MCF 10A (cell line): ENCODE measurements at places on chromosomes 7 and 10. TPM values are rescaled to one million over a fixed set of nuclear protein-coding genes. Genes with fewer than 3 reads are reported as not detected.

Gene GTF2IRD1
- 77.6 and 83.1 TPM in 2 replicates for total RNA-seq

- peak overlapping the region; percentile 98 for H3K4me3 ChIP-seq
- no peaks in the 10 kb centered on the region for H3K27me3 ChIP-seq
- peak overlapping the region; percentile 99 for H3K27ac ChIP-seq
- H3K4me1 ChIP-seq, result peaks cover 51% of the 10 kb centered on the region
- peak; percentile 46 for DNase-seq
Measured at GRCh38 chr7:123748171-123748733, 551 bp downstream of the WASL start.

- peaks cover 11% of the 10 kb centered on the region for H3K4me1 ChIP-seq
- peak; percentile 94 for DNase-seq
Measured at GRCh38 chr7:77409739-77410547, 6.2 kb downstream of the GSAP start.

- H3K27ac ChIP-seq, result no peak overlapping the region
- no peak for DNase-seq
Measured at GRCh38 chr10:71372882-71373495, 23.7 kb upstream of the CDH23 start.

DNA sequence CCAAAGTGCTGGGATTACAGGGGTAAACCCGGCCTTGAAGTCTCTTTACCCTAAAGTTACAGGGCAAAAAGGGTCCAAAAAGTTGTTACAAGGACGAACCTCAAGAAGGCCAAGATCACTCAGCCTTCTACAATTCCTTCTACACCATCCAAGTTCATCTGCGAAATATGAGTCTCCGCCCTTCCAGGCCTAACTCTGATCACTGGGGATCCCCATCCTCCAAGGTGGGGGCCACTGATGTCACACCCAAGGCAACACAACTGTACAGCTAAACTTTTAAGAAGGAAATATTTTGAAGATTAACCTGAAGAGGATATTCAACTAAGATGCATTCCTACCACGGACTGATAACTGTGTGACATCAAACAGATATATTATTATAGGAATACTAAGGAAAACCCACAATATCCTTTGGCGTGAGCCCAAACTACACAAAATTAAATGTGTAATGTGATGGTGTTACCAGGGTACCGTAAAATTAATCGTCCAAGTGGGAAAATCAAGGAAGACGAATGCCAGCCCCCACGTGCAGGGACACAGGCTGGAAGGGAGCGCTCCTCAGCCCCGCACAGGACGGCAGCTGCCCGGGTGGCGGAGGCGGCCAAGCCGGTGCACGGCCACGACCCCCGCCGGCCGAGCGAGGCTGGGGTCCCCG lies 1.0 kb downstream of the PAXIP1 start:
- DNase-seq, result peak; percentile 8
- H3K27ac ChIP-seq, result no peak overlapping the region
- H3K36me3 ChIP-seq, result peaks cover 21% of the 10 kb centered on the region
- no peaks in the 10 kb centered on the region for H3K27me3 ChIP-seq
- no peak overlapping the region for H3K4me3 ChIP-seq
- no peaks in the 10 kb centered on the region for H3K4me1 ChIP-seq

Gene EBF3
- not detected in 2 replicates for total RNA-seq

Gene PDE1C
- total RNA-seq, result 0.14 and 0.27 TPM in 2 replicates

DNA sequence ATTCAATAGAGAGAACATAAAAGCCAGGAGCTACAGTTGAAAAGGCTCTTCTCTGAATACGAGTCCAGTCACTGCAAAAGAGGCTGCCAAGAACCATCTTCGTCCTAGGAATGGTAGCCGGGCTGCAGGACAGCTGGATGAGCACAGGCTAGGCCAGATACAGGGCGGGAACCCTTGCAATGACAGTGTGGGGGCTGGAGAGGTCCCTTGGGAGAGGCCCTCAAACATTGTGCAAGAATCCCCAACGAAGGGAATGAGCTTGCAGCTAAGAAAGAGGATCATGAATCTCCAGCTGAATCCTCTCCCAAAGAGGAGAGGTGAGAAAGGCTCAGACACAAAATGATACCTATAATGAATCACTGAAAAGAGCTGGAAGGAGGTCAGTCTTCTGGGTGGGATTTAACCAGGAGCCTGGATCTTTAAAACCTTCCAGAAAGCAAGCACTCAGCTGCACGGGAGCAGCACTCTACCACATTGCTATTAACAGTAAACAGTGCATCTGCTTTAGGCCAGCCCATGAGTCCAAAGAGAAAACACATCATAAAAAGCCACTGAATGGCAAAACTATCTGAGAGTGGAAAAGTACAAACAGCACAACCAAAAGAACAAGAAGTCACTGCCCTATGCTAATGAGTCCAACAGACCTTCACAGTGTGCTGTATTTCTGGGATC lies 287.9 kb downstream of the TNS3 start:
- H3K4me1 ChIP-seq, result peaks cover 41% of the 10 kb centered on the region
- H3K4me3 ChIP-seq, result no peak overlapping the region
- no peak overlapping the region for H3K27ac ChIP-seq
- no peaks in the 10 kb centered on the region for H3K27me3 ChIP-seq
- peaks cover 33% of the 10 kb centered on the region for H3K36me3 ChIP-seq

DNA sequence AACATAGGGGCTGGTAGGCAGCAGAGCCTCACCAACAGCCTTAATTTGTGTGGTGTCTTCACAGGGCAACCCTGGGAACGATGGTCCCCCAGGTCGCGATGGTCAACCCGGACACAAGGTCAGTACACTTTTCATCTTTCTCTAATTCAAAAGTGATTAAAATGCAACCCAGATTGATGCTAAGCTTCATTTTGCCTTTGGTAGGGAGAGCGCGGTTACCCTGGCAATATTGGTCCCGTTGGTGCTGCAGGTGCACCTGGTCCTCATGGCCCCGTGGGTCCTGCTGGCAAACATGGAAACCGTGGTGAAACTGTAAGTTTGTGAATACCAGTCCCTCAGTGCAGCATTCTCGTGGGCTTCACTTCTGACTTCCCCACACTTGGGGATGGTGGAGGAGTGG lies 30.9 kb downstream of the COL1A2 start:
- peaks cover 8% of the 10 kb centered on the region for H3K4me1 ChIP-seq
- H3K36me3 ChIP-seq, result no peaks in the 10 kb centered on the region
- no peak overlapping the region for H3K4me3 ChIP-seq
- H3K27me3 ChIP-seq, result no peaks in the 10 kb centered on the region
- DNase-seq, result no peak

- peak; percentile 69 for DNase-seq
- peak within 1 kb of the TSS; percentile 62 for H3K4me3 ChIP-seq
- no peaks in the 10 kb centered on the region for H3K36me3 ChIP-seq
- no peaks in the 10 kb centered on the region for H3K27me3 ChIP-seq
Measured at GRCh38 chr10:89207181-89207800, at the start of gene CH25H. Gene CH25H, minus strand, starts transcription at chr10:89207317. Its CDS starts 25 bp downstream, at chr10:89207292.

DNA sequence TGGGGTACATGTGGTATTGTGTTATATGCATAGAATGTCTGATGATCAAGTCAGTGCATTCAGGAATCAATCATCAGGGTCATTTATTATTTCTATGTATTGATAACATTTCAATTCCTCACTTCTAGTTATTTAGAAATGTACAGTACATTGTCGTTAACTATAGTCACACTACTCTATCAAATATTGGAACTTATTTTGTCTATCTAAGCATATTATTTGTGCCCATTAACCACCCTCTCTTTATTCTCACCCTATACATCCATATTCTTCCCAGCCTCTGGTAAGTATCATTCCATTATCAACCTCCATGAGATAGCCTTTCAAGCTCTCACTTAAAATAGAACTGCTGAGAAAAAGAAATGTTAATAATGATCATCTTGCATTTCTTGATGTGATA lies 596.5 kb upstream of the POT1 start:
- no peaks in the 10 kb centered on the region for H3K27me3 ChIP-seq
- no peaks in the 10 kb centered on the region for H3K4me1 ChIP-seq
- DNase-seq, result no peak

Gene TCAF2
- total RNA-seq, result 0.49 and 0.70 TPM in 2 replicates

DNA sequence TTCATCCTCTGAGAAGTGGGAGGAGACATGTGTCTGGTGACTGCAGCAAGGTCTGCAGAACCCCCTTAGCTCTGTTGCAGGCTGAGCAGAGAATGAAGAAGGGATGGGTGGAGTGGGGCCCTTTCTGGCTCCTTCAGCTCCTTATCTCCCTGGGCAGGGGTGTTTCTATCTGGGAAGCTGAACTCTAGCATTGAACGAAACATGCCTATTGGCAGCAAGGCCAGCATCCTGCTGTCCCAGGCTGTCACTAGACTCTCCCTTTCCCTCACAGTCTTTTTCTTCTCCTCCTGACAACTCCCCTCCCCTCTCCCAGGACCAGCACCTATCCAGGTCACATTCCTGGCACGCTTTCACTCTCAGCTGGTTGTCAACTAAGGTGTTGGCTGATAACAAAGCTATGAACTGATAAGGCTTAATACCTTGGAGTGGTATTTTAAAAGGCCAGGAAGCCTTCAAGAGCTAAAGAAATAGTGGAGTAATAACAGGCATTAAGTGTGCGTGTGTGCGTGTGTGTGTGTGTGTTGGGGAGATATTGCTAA lies 128.8 kb upstream of the FZD8 start:
- no peaks in the 10 kb centered on the region for H3K36me3 ChIP-seq
- no peaks in the 10 kb centered on the region for H3K27me3 ChIP-seq
- no peaks in the 10 kb centered on the region for H3K4me1 ChIP-seq
- H3K4me3 ChIP-seq, result no peak overlapping the region

DNA sequence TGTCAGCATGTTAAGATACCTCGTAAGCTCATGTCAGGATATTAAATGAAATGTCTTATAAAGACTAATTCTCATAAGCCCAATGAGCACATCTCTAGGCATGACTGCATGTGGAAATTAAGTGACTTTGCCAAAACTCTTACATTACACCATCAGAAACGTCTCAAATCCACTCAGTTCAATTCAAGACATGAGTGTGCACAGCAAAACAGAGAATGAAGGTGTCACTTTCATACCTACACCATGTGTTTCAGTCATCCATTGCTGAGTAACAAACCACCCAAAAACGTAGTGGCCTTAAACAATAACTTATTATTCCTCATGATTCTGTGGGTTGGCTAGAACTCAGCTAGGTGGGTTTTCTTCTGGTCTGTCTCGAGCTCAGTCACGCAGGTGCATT lies 99.8 kb downstream of the ATE1 start:
- no peak overlapping the region for H3K4me3 ChIP-seq
- H3K4me1 ChIP-seq, result no peaks in the 10 kb centered on the region
- H3K36me3 ChIP-seq, result peaks cover 12% of the 10 kb centered on the region
- no peak for DNase-seq
- H3K27me3 ChIP-seq, result no peaks in the 10 kb centered on the region

- peaks cover 69% of the 10 kb centered on the region for H3K27me3 ChIP-seq
- H3K4me3 ChIP-seq, result peak overlapping the region; percentile 61
Measured at GRCh38 chr7:101174322-101174854, 5.7 kb downstream of the NAT16 start.

Gene MAGI2
- 0.07 and 0.20 TPM in 2 replicates for total RNA-seq

Gene GIMAP8
- not detected in 2 replicates for total RNA-seq

DNA sequence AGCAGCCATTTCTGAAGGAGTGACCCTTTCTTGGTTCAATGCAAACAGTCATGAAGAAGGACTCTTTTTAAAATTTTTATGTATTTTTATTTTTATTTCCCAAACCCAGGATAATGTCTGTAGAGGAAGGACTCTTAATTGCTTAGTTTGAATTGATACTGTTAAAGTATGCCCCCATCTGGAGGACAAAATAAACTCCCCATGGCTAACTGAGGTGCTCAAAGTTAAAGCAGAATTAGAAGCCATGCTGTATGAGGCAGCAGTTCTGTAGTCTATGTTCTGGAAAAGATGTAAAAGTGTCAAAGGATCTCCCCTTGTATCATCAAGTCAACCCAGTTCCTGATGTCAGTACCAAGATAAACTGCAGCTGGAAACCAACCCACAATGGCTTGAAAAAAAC lies 617.9 kb upstream of the GRM3 start:
- H3K4me3 ChIP-seq, result no peak overlapping the region
- H3K4me1 ChIP-seq, result no peaks in the 10 kb centered on the region
- H3K27me3 ChIP-seq, result peaks cover 47% of the 10 kb centered on the region

- peak; percentile 87 for DNase-seq
- H3K4me1 ChIP-seq, result peaks cover 5% of the 10 kb centered on the region
- H3K36me3 ChIP-seq, result peaks cover 52% of the 10 kb centered on the region
Measured at GRCh38 chr7:101244375-101245146, at the start of gene FIS1. Gene FIS1, minus strand, starts transcription at chr7:101245081. Its CDS starts 77 bp downstream, at chr7:101245004.

DNA sequence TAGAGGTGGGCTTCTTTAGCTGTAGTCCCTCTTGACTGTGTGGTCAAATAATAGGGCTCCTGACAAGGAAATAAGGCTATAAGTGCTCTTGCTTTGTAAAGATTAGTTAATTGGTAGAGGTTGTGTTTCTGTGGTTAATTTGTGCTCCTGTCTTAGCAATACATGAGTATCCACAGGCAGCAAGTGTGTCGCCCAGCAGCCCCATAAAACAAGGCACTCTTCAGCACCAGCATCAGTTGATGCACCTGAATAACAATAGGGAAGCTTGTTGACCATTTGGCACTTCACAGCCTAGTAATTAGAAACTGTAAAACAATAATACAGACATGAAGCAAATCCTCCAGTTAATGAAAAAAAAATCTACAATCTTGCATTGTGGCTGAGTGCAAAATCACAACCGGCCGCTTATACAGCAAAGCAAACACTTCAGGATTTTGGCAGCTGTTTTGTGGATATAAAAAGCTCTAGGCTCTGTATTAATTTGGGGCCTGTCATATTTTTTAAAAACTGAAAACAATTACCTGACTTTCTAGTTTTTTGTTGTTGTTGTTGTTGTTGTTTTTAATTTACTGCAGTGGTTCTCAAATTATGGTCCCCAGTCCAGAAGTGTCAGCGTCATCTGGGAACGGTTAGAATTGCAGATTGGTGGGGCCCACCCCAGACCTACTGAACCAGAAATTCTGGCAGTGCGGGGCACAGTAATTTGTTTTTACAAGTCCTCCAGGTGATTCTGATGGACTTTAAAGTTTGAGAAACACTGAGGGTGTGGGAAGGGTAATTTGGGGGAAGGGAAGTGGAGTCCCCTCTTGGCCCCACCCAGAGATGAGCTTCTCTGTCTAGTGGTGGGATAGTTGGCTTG lies 56.8 kb downstream of the AUTS2 start:
- H3K36me3 ChIP-seq, result no peaks in the 10 kb centered on the region
- H3K27me3 ChIP-seq, result no peaks in the 10 kb centered on the region

DNA sequence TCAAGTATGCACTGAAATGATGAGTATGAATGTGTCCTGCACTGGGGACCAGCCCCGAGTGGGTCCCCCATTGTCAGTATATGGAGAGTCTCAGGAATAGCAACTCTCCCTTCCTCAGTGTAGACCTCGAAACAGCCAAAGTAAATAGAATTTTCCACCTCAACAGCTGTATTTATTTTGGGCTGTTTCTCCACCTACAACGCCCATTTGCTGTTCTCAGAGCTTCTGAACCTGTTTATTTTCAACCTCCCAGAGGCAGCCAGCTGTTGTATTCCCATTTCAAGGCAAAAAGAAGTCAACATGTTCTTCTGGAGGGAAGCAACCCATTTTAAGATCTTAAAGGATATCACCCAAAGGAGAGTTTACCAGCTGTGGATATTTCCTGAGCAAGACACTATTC lies 59.6 kb upstream of the BICC1 start:
- H3K4me1 ChIP-seq, result peaks cover 6% of the 10 kb centered on the region
- no peak for DNase-seq
- H3K27ac ChIP-seq, result no peak overlapping the region
- H3K27me3 ChIP-seq, result no peaks in the 10 kb centered on the region
- no peaks in the 10 kb centered on the region for H3K36me3 ChIP-seq

Gene KCNIP2
- total RNA-seq, result 2.1 and 2.6 TPM in 2 replicates
